ENCODE measurements at places on chromosomes 1 and 21.

DNA sequence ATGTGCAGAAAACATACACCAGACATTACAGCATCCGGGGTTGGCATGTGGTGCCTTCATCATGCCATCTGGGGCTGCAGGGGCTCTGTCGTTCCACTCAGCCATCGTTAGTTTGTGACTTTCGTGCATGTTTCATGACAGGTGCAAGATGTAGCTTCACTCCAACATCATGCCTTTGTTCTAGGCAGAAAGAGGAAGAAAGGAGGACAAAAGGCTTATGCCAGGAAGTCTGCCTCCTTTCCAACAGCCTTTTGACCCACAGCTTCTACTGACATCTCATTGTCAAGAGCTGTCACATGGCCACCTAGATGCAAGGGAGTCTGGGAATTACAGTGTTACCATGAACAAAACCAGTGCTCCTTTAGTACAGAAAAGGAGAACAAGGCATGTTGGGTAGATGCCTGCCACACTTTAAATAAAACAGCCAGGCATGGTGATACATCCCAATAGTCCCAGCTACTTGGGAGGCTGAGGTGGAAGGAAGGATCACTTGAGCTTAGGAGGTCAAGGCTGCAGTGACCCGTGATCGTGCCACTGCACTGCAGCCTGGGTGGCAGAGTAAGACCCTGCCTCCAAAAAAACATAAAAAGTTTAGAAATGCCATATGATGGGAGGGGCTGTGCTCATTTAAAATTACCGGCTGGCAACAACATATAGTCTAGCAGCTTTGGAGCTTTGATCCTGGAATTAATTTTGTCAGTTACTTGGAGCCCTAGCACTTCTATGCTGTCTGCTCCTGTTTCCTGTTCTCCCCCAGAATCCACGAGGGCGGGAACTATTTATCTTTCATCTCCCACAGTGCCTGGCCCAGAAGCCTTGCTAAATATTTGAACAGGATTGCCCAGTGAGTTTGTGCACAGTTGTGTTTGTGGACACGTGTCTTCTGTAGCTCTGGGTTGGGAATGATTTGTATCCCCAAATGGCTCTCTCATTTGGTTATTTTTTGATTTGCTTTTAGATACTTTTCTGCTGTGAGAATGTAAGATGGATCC lies 7.4 kb downstream of the DOP1B start:
- peak; percentile 66 for DNase-seq

DNA sequence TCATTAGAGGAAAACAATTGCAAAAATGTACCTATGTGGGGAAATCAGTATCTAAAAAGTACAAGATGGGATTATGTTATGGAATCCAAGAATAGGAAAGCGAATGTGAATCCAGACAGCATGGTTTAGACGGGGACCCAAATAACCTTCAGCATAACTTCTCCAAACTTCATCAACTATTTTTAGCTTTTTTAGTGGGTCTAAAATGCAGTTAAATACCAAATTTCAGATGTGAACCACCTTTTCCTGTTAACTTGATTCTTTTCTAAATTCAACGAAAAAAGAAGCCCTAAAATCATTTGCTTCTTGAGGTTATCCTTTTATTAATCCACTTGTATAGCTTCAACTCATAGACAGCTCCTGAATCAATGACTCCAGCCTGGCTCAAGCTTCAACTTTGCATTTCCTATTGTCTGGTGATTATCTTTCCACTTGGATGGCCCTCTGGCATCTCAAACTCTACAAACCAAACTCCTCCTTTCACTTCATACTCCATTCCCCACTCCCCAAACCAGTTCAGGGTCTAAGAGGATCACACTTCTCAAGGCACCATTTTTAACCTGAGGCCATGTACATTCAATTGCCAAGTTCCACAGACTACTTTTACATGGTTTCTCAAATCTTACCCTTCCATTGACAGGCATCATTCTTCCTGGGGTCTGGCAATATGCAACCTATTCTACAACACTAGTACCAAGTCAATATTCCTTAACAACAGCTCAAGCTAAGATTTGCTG lies 7.4 kb downstream of the ERRFI1 start:
- no peak for DNase-seq

DNA sequence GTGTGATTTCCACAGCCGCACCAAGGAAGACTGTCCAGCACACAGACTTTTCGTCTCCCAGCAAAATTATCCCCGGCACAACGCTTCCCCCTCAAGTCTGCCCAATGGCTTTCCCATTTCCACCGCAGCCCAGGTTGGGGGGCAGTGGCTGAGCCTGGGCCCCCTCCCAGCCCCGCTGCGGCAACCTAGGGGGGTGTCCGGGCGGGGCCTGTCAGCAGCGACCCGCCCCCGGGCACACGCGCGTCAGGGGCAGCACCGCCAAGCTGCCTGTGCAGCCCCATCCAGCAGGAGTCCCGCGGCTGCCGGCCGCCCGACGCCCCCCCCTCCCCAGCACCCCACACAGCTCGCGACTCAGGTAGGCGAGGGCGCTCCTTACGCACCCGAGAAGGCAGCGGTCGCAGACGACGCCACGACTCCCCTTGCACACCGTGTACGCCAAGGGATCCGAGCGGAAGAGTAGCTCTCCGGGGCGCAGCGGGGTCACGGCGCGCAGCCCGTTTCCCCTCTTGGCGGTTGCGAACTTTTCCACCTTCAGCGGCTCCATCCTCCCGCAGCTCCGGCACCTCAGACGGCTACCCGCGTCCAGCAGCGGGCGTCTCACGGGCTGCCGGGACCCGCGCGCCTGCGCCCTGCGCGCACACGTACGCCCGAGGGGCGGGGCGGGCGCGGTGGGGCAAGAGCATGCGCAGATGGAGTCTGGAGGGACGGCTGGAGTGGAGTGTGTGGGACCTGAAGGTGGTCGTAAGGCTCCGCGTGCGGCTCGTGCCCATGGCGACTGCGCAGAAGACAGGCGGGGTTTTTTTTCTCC lies at the start of gene SMYD3:
TSS of gene SMYD3 (minus strand) at position 606 of the 808 bp plus-strand sequence.
- peak; percentile 88 for DNase-seq

- DNase-seq: peak; percentile 18
Measured at GRCh38 chr1:46767649-46768282, 31.1 kb upstream of the CYP4B1 start.

GRCh38 chr1:68409426-68409825 lies 40.3 kb downstream of the RPE65 start:
- no peak for DNase-seq

GRCh38 chr1:181257117-181257516 lies 168.6 kb downstream of the IER5 start:
- no peak for DNase-seq

GRCh38 chr1:147516157-147516917 lies 25.0 kb upstream of the BCL9 start:
- DNase-seq: no peak

GRCh38 chr1:244454412-244454811 lies 2.7 kb upstream of the ADSS2 start:
- no peak for DNase-seq

DNA sequence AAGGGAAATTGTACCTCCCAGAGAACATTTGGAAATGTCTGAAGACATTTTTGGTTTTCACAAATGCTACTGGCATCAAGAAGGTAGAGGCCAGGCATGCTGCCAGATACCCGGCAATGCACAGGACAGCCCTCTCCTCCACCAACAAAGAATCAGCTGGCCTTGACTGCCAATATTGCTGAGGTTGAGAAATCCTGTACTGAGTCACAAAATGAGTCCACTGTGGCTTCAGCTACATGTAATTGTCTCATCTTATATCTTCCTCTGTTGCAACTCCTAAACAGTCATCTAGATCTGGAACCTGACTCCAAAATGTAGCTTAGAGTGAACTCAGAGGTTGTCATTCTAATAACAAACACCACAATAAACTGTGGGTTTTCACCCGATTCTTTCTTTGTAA lies 327.5 kb upstream of the POGK start:
- DNase-seq: no peak

GRCh38 chr1:60791226-60791625 lies 291.1 kb upstream of the NFIA start:
- DNase-seq: no peak

GRCh38 chr1:230052665-230053064 lies 14.4 kb upstream of the GALNT2 start:
- no peak for DNase-seq

DNA sequence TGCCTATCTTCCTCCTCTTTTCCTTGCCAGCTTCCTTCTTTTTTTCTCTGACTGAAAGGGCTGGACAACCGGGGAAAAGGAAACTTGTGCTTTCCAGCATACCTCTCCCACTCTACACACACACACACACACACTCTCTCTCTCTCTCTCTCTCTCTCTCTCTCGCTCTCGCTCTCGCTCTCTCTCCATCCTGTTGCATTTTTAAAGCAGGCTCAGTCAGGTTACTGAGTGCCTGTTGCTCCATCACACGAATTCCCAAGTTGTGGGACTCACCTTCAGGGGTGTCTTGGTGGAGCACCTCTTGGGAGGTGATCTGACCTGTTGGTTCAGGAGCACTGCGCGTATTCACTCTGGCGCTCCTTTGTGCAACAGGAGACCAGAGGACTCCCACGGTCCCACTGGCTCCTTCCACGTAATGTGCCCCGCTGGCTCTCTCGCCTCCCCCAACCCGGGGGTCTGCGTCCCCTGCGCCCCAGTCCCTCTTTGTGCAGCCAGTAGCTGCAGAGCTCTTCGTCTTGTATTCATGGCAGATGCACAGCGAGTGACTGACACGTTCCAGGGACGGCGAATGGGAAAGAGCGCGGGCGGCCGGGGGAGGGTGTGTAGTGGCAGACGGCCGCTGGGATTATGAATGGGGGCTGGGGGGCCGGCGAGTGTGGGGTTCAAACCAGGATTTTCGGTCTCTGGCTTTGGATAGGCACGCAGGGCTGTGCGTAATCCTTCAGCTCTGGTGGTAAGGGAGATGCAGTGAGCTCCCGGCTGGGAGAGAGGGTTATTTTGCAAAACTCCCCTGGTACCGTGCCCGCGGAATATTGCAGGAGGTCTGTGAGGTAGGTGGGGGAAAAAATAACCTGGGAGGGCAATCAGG lies 660 bp upstream of the PDE4B start:
- peak; percentile 36 for DNase-seq

DNA sequence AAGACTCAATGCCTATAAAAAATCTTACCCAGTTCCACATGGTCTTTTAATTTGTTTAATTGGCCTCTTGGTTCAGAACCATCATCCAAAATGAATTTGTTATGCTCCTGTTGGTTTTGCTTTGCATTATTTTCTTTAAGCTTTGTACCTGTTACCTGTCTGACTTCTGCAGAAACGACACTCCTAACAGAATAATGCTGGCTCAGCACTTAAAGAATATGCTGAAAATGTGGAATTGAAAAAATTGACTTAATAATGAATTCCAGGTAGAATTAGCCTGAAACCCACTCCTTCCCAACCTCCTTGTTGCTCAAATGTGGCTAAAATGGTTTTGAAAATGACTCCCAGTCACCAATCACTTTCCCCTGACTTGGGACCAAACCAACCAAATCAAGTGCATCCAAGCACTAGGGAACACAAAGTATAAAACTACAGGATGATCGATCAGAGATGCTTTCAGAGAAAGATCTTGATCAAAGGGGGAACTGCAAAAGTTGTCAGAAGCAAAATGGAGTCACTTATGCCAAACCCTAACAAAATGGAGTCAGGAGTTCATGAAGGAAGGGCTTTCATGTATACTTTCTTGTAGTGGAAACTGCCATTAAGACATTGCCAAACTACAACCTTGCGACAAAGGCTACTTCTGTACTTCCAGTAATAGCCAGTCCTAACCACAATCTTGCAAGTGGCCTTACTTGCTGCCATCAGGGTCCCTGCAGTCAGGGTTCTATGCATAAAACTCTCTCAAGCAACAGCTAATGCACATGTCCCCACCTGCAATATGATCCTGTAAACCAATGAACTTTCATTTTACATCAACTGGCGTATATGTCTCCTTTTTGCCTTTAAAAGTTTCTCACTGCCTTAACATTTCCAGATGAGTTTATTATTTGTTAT lies 5.4 kb downstream of the GBP7 start:
- DNase-seq: no peak

- no peak for DNase-seq
Measured at GRCh38 chr21:46189213-46189958, 5.1 kb upstream of the SPATC1L start.

- no peak for DNase-seq
Measured at GRCh38 chr1:84254703-84255238, 46.7 kb upstream of the SAMD13 start.

- DNase-seq: no peak
Measured at GRCh38 chr21:27017246-27017645, 50.4 kb upstream of the ADAMTS5 start.

- no peak for DNase-seq
Measured at GRCh38 chr1:43056981-43057391, 98.3 kb upstream of the SLC2A1 start.

DNA sequence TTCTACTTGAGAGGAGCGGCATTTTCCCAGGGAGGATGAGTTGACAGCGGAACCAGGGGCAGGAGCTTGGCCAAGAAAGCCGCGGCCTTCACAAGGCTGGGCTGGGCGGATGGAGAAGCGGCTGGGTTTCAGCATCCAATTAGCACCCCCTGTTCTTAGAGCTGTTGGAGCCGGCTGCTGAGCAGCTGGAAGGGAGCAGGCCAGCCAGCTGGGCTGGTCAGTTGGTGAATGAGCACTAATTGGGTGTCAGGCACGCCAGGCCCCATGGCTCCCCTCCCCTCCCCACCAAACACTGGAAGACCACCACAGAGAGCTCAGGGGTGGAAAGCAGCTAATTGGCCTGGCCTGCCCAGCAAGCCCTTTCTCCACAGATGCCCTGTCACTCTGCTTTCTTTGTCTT lies 245.6 kb downstream of the RRAGC start:
- no peak for DNase-seq

GRCh38 chr1:6342056-6342455 lies 51.5 kb downstream of the ACOT7 start:
- DNase-seq: no peak

- DNase-seq: no peak
Measured at GRCh38 chr1:160781914-160782689, 13.9 kb upstream of the LY9 start.

DNA sequence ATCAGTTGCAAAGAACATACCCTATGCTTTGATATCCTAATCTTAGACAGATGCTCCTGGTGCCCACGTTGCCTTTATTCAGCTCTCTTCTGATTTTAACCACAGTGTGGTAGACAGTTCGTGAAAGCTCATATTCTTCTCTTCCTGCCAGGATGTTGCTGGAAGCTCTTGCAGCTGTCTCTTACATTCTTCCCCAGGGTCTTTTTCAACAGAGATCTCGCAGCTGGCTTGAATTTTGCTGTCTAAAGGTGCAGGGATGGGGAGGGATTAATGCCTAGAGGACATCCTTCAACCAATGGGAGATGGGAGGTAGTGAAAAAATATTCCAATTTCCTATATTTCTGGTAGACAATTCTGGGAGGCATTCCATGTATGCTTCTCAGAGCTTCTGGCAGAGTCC lies 150.0 kb upstream of the APP start:
- no peak for DNase-seq

- DNase-seq: peak; percentile 47
Measured at GRCh38 chr1:230548997-230549396, 93.3 kb upstream of the COG2 start.

GRCh38 chr21:42413500-42413899 lies 9.8 kb downstream of the UBASH3A start:
- DNase-seq: no peak

- no peak for DNase-seq
Measured at GRCh38 chr1:219140303-219140877, 33.3 kb upstream of the LYPLAL1 start.

- no peak for DNase-seq
Measured at GRCh38 chr1:186443638-186444037, 17.3 kb downstream of the PDC start.

- DNase-seq: no peak
Measured at GRCh38 chr1:160411271-160412027, 11.1 kb downstream of the VANGL2 start.

All from NCI-H774 (cell line).